ENCODE measurements at places on chromosomes 5 and 9.
A peak's percentile ranks its signal among the peaks of the same experiment; 100 is the strongest.

- no peak for DNase-seq
Measured at GRCh38 chr5:96324708-96325107, 108.3 kb downstream of the PCSK1 start.

DNA sequence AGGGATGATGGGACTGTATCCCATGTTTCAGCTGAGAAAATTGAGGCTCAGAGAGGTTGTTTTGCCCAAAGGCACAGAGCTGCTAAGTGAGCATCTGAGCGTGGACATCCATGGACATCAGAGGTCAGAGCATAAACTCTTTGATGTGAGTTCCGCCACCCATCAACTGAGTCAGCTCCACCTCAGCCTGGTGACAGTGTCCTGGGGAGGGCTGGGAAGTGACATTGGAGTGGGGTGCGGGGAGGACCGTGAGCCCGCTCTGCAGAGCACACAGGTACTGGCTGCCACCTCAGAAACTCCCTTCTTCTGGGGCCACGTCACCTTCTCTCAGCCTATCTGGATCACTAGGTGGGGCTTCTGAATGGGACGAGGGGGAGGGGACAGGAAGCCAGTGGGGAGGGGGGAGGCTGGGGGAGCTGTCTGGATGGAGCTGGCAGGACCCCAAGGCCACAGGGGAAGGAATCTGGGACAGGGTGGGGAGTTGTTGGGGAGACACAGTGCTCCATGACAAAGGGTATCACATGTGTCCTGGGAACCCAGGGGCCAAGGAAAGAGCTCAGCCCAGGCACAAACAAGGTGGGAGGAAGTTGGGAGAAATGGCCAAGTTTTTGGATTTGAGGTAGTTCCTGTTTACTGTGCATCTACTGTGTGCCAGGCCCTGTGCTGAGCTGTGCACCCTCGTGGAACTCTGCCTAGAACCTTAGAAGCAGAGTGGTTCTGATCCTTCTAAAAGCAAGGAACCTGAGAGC, 2.5 kb downstream of the LAMC3 start:
- no peak for DNase-seq

- no peak for DNase-seq
Measured at GRCh38 chr5:65128226-65128625, 353.5 kb downstream of the ADAMTS6 start.

GRCh38 chr5:141611289-141611688, 7.5 kb downstream of the DIAPH1 start:
- no peak for DNase-seq

GRCh38 chr9:38372762-38373619, 19.5 kb upstream of the ALDH1B1 start:
- DNase-seq = no peak

DNA sequence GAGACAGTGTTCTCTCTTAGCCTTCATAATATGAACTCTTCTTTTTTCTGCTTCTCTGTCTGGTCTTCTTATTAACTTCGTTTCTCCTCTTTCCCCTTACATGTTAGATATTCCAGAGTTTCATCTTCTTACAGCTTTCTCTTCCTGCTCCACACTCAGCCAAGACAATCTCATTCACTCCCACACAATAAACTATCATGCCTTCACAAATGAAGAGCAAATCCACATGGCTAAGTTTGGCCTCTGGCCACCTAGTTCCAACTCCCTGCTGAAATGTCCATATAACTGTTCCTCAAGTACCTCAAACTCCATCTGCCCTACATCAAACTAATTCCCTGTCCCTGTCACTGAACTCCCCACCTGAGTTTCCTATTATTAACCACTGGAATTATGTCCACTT, 18.4 kb downstream of the IL33 start:
- no peak for DNase-seq

GRCh38 chr9:123933440-123934212, 3.7 kb upstream of the DENND1A start:
- DNase-seq = no peak

GRCh38 chr9:19994296-19994695, 205.5 kb upstream of the SLC24A2 start:
- no peak for DNase-seq

- no peak for DNase-seq
Measured at GRCh38 chr9:26013199-26013598, 335.0 kb upstream of the TUSC1 start.

DNA sequence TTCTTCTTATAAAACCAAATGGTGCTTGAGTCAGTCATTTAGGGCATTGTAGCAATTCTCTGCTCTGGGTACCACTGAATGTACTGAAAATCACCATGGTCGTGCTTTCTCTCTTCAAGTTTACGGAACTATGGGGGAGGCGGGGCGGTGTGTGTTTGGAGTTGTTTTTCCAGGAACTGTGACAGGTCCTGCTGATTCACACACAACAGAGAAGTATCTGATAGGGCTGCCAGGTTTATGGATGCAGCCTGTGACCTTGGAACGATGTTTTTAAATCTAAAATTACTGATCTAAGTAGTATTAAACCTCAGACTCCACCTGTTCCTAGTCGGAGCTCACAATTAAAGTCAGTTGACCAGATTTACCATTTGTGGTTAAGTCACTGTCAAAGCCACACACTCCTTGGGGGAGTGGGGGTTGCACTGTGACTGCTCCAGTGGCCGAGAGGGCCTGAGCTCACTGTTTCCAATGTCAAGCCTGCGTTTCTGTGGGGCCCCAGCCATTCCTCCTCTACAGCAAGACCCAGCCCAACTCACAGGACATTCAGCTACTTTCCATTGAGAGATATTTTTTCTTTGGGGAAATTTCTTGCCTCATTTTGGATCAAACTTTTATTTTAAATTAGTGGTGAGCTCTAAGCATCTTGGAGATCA, 44.4 kb downstream of the GADD45G start:
- no peak for DNase-seq

DNA sequence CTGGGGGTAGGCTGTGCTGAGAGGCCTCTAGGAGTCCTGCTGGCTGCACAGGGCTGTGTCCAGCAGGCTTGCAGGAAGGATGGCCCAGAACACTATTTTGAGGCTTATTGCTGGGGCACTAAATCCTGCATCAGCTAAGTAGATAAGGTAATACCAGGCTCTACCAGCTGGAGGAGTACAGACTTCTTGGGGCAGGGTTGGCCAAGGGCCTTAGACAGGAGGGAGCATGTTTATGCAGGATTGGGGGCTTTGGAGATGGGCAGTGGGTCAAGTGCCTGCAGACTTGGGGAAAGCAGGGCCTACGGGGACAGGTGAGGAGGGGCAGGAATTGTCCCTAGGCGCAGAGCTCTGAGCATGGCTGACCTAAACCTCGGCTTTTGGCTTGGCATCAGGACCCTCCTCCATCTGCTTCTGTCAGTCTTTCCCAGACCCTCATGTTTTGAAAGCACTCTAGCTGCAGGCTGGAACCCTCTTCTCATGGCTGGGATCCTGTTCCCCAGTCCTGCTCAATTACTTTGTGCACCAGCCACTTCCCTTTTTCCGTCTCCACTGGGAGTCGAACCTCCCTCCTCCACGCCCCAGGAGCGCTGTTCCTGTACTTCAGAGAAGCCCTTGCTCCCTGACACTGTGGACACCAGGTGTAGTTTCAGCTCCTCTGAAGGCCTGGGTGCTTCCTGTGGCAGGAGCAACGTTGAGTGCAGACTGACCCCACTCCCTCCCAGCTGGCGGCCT, 61.0 kb upstream of the SPTLC1 start:
- no peak for DNase-seq

DNA sequence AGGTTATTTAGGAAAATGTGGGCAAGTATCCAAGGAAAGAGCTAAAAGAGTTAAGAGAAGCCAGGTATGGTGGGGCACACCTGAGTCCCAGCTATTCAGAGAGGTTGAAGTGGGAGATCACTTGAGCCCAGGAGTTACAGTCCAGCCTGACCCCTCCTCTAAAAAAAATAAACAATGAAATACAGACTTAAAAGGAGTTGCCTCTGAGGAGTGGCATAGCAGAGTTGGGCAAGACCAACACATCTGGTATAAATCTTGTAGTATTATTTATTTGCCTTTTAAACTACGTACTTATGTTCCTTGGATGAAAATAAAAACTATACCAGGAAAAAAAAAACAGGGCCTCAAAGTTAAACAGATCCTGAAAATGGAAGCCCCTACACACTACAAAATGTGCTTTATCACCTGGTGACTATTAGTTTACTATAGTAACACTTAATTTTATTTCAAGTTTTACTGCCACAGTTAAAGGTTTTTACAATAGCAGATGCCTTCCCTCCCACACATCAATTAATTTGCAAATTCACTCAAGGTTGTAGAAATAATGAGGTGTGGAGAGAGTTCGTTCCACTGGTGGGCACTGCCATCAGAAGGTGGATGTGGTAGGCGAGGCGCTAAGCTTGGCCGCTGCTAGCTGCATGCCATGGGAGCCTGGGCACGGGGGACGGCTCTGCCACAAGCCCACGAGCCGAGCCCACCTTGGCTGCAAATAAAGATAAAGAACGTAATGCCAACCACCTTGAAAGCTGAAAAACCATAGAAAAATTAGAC, 48.0 kb downstream of the MED27 start:
- DNase-seq = no peak

DNA sequence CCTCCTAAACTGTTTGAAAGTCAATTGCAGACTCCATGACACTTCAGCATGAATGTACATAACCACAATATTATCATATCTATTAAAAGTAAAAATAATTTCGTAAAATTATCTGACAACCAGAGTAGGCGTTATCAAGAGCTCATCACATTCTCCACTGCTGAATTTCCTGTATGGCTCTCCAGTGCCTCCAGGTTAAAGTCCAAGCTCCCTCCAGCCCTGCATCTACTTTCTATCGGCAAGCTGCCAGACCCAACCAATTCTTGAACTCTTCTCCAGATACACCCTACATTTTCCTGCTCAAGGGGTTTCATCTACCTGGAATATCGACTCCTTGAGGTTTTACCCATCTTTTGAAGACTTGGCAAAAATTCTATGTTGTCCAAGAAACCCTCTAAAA, 74.5 kb upstream of the TBC1D2 start:
- DNase-seq = no peak

GRCh38 chr9:35537913-35538312, 48.0 kb downstream of the RUSC2 start:
- DNase-seq = no peak

- DNase-seq = no peak
Measured at GRCh38 chr5:123450640-123451039, 27.4 kb upstream of the CEP120 start.

DNA sequence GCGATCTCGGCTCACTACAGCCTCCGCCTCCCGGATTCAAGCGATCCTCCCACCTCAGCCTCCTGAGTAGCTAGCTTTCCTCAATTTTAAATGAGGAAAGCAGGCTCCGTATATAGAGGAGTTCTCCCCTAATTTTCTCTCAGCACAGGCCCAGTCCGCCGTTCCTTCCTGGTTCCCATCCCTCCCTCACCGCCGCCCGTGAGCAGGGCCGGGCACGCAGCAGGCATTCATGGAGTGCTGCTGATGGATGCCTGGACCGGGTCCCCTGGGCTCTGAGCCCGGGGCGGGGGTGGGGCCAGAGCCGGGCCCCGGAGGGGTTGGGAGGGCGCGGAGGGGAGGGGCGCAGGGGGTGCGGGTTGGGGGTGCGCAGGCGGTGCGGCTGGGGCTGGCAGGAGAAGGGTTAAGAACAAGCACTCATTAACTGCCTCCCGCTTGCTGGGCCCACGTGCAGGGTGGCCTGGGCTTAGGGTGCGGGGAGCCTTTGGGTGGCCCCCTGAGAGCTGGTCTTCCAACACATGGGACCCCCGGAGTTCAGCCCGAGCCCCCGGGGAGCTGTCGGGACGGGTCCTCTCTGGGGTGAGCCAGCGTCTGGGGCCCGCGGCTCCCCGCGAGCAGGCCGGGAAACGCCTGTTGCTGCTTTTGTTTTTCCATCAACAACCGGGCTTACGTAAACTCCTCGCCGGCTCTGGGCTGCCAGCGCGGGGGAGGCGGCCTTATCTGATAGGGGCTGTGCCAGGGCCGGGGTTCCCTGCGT, 33.7 kb downstream of the LHX2 start:
- DNase-seq = no peak

DNA sequence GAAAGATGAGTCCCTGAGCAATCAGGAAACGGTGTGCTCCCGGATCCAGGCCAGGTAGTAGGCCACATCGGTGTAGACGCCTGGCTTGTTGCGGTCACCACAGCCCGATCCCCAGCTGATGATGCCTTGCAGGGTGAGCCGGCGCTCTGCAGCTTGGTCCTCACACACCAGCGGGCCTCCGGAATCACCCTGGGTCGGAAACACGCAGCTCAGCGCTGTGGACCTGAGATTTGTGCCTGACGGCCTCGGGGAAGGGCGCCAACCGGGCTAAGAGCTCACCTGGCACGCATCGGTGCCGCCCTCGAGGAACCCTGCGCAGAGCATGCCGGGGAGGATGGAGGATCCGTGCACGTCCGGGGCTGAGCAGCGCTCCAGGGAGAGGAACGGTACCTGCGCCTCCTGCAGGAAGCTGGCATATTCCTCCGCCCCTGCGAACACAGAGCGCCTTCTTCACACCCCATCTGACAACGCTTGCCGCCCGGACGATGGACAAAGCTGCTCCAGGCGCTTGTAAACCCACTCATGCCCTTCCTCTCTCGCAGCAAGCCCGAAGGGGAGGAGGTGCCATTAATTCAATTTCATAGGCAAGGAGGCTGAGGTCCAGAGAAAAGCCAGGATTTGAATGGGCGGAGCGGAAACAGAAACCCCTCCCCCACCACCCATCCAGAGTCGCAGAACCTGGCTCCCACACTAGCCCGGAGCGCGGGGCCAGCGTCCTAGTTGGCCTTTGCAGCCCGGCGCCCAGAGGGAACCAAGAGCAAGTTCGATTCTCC, 2.0 kb upstream of the PFN3 start:
- peak; percentile 67 for DNase-seq

GRCh38 chr5:51691538-51692079, 308.4 kb downstream of the ISL1 start:
- no peak for DNase-seq

- no peak for DNase-seq
Measured at GRCh38 chr5:103397739-103398581, 139.4 kb downstream of the MACIR start.

GRCh38 chr5:160938532-160938931, 86.5 kb upstream of the ATP10B start:
- DNase-seq = no peak

- no peak for DNase-seq
Measured at GRCh38 chr9:85377731-85378289, 363.9 kb downstream of the AGTPBP1 start.

- DNase-seq = no peak
Measured at GRCh38 chr5:171957591-171958251, 48.7 kb downstream of the FBXW11 start.

- no peak for DNase-seq
Measured at GRCh38 chr5:89338935-89339334, 456.0 kb upstream of the MEF2C start.

Measured in CD4-positive, alpha-beta T cell (primary cell).